ENCODE measurements at places on chromosomes 1 and 21. TPM values are rescaled to one million over a fixed set of nuclear protein-coding genes. Genes with fewer than 3 reads are reported as not detected.

The ASPM gene
- total RNA-seq: under 0.01 TPM

The ESRRG gene
- total RNA-seq: 0.23 TPM

GRCh38 chr1:73359001-73359400 lies 839.0 kb downstream of the LRRIQ3 start:
- H3K27me3 ChIP-seq: no peaks in the 10 kb centered on the region
- H3K27ac ChIP-seq: no peak overlapping the region
- no peak overlapping the region for H3K4me3 ChIP-seq
- DNase-seq: no peak

DNA sequence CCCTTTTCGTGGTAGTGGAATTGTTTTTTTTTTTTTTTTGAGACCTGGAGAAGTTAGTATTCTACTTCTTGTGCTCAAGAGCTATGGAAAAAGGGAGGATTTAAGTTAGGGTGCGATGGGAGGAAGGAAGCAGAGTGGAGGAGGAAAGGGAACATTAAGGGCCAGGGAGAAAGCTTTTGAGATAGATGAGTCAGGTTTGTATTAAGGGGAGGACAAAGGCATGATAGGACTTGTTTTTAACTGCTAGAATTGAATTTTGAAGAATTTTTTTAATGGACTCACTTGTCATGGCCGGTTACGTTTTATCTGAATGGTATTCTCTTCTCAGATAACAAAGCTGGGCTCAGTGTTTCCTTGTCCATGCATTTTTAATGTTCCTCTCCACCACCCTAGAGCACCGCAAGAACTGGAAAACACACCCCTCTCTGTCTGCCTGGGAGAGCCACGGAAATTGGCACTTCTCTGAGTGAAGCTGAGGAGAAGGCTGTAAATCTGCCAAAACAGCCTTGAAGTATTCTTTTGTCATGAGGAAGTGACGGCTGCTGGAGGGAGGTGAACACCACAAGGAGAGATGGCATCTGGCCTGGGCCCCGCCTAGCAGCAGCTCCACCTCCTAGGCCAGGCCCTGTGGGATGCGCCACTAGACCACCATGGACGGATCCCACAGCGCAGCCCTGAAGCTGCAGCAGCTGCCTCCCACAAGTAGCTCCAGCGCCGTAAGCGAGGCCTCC lies 3.5 kb downstream of the NIPAL3 start:
- DNase-seq: peak; percentile 88
- no peak overlapping the region for H3K4me3 ChIP-seq
- peaks cover 10% of the 10 kb centered on the region for H3K36me3 ChIP-seq
- no peaks in the 10 kb centered on the region for H3K27me3 ChIP-seq
- peaks cover 32% of the 10 kb centered on the region for H3K4me1 ChIP-seq

DNA sequence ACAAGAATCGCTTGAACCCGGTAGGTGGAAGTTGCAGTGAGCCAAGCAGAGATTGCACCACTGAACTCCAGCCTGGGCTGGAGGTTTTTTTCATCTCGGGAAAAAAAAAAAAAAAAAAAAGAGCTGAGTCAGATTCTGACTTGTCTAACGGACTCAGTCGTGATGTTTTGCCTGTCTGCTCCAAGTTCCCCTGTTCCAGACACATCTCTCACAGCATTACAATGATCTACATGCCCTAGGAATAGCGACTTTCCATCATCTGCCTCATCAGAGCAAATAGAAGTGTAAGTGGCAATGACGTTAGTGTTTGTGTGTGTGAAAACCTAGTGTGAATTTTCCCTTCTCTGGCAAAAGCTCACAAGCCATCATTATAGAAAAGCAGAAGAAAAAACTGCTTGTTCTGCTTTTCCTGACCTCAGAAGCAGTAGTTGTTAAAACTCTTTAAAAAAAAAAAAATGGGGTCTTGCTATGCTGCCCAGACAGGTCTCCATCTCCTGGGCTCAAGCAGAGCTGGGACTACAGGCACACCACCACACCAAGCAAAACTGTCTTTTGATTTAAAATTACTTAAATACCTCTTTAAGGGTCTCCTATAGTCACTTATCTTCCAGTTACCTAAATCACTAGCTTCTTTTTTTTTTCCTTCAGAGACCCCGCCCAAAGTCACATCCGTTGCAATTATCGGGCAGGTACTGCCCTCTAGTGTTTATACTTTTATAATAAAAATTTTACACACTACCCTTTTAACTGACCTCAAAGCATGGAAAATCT lies 37.3 kb downstream of the PLEKHO1 start:
- DNase-seq: peak; percentile 49
- peaks cover 6% of the 10 kb centered on the region for H3K4me1 ChIP-seq
- no peak overlapping the region for H3K4me3 ChIP-seq
- no peaks in the 10 kb centered on the region for H3K27me3 ChIP-seq
- H3K27ac ChIP-seq: peak overlapping the region; percentile 44
- no peaks in the 10 kb centered on the region for H3K36me3 ChIP-seq

DNA sequence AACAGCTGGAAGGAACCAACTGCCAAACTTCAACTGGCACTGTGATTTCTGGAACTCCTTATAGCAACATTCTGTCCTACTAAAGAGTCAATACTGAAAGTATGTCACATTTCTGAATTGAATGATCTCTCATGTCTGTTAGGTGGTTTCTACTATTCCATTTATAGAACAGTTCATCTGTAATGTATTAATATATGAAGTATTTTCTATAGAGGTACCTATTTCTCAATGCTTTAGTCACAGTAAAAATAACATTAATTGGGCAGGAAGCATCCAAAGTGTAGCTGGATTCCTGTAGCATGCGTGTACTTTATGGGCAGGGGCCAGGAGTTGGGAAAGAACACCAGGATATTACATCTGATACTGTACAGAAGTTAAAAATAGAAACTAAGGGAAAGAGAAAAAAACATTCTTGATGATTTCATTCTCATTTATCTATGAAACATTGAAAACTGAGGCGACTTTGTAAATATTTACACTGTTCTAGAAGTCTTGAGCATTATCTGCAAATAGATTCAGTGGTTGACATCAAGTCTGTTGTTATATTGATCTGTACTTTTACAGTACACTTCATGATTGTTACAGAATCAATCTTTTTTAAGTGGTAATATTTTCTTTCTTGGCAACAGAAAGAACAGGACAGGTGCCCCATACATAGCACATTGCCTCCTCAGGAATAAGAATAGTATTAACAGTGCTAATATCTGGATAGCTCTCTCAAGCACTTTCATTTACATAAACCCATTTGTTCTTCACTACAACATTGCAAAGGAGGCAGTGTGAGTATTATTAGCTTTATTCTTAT lies 6.2 kb upstream of the ZNF281 start:
- H3K36me3 ChIP-seq: no peaks in the 10 kb centered on the region
- H3K4me1 ChIP-seq: peaks cover 14% of the 10 kb centered on the region
- no peaks in the 10 kb centered on the region for H3K27me3 ChIP-seq
- peak overlapping the region; percentile 44 for H3K27ac ChIP-seq
- no peak overlapping the region for H3K4me3 ChIP-seq

GRCh38 chr21:25560891-25561290 lies 46.4 kb downstream of the MRPL39 start:
- H3K4me3 ChIP-seq: no peak overlapping the region
- H3K27ac ChIP-seq: no peak overlapping the region
- H3K27me3 ChIP-seq: no peaks in the 10 kb centered on the region
- no peaks in the 10 kb centered on the region for H3K36me3 ChIP-seq
- peaks cover 10% of the 10 kb centered on the region for H3K4me1 ChIP-seq
- DNase-seq: no peak

DNA sequence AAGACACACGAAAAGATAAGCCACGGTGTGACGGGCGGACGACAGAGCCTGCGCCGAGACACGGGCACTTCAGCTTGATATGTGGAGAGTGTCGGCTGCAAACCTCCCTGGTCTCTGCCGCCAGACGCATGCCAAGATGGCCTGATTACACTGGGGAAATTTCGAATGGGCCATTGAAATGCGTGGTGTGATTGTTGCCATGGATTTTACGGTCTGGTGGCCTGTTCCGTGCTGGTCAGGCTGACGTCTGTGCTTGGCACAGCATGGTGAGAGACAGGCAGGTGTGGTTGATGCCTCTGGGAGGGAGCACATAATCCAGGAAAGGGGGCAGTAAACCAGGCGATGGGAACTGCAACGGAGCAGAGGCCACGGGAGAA lies 105.6 kb upstream of the TMPRSS2 start:
- no peaks in the 10 kb centered on the region for H3K27me3 ChIP-seq

GRCh38 chr1:204711947-204712701 lies 26.6 kb upstream of the LRRN2 start:
- no peaks in the 10 kb centered on the region for H3K4me1 ChIP-seq
- H3K4me3 ChIP-seq: no peak overlapping the region
- H3K36me3 ChIP-seq: no peaks in the 10 kb centered on the region
- H3K27ac ChIP-seq: no peak overlapping the region

DNA sequence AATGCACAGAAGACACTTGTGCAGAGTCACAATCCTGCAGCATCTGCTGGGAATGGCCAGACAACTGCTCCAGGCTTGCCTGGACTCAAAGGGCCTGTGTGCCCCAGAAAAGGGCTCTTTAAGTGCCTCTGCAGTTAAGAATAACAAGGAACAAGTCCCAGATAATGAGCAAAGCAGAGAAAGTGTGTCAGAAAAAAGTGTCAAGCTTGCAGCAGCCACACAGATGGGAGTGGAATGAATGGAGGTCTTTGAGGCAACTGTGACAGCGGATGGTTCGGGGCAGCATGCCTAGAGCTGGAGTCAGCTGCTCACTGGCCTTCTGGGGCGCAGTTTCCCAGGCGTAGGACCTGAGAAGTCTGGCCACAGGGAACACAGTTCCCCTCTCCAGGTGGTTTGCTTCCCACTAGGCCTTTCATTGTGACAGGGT lies 5.1 kb downstream of the PARP1 start:
- H3K27me3 ChIP-seq: no peaks in the 10 kb centered on the region
- peaks cover 9% of the 10 kb centered on the region for H3K36me3 ChIP-seq
- H3K27ac ChIP-seq: no peak overlapping the region
- DNase-seq: no peak
- H3K4me1 ChIP-seq: peaks cover 35% of the 10 kb centered on the region
